ENCODE measurements at places on chromosomes 6 and 20.

GRCh38 chr20:48892891-48893290, 28.6 kb upstream of the ARFGEF2 start:
- no peak for DNase-seq

DNA sequence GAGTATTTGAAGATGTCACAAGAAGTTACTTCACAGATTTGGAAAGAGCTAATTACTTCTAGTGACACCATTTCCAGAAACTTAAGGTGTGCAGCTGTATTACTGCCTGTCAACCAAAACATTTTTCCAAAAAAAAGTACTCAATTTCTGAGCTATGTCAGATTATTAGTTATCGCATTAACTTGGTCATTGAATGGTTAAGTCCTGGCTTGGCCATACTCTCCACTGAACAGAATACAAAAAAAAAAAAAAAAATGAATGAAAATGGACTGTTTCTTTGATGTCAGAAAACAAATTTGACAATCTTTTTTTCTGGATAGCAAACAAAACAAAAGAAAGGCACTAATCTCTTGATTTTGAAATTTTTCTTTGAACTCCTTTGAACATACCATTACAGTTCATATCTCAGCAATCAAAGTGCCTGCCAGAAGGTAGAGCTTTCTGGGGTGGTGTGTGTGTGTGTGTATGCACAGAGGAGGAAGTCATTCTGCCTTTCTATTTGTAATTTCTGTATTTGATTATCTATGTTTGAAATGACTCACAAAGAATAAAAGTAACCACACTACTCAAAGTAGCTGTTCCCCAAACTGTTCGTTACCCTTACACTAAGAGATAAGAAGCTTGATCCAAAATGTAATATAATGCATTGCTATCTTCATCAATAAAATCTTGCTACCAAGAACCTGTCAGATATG, 210.8 kb upstream of the FUT9 start:
- DNase-seq = no peak

DNA sequence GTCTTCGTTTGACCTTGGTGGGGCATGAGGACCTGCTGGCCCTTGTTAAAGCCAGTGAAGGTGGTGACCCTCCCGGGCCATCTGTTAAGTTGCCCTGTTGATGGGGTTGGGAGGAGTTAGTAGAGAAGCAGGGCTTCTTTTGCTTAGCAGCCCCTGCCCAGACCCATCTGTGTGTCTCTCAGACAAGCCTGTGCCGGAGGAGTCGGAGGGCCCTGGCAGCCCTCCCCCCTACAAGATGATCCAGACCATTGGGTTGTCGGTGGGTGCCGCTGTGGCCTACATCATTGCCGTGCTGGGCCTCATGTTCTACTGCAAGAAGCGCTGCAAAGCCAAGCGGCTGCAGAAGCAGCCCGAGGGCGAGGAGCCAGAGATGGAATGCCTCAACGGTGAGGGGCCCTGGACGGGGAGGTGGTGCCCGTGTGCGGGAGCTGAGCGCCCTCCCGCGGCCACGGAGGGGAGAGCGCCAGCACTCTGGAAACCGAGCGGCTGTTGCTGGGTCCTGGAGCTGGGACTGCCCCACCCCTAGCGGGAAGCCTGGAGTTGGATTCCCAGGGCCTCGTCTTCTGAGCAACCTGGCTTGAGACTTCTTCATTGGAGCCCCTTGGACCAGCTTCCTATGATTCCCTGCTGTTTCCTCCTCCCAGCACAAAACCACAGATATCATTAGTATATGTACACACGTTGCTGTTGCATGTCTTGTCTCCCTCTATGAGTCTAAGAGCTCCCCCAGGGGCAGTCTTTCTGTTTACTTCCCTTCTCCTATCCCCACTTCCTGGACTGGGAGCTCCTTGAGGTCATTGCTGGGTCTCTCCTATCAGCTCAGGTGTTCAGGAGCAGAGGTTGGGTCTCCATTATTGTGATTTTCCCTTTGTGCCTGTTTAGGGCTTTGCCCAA, 27.6 kb upstream of the SRF start:
- peak; percentile 73 for DNase-seq

- no peak for DNase-seq
These were observed 261.2 kb downstream of the PHACTR1 start for GRCh38 chr6:12977806-12978205.

DNA sequence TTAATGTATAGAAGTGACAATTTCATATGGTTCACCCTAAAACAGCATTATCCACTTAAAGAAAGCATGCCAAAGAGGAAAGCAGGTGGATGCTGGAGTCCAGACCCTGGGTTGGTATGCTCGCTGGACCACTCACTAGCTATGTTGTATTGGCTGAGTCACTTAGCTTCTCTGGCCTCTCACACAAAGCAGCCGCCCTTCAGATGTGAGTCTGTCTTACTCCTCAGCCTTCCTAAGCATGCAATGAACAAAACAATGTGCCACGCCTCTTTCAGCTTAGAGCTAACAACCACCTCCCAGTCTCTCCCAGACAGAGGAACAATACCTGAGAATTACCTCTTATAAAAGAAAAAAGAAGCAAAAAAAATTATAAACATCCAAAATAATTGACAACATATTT, 29.4 kb downstream of the SIM1 start:
- DNase-seq = no peak

DNA sequence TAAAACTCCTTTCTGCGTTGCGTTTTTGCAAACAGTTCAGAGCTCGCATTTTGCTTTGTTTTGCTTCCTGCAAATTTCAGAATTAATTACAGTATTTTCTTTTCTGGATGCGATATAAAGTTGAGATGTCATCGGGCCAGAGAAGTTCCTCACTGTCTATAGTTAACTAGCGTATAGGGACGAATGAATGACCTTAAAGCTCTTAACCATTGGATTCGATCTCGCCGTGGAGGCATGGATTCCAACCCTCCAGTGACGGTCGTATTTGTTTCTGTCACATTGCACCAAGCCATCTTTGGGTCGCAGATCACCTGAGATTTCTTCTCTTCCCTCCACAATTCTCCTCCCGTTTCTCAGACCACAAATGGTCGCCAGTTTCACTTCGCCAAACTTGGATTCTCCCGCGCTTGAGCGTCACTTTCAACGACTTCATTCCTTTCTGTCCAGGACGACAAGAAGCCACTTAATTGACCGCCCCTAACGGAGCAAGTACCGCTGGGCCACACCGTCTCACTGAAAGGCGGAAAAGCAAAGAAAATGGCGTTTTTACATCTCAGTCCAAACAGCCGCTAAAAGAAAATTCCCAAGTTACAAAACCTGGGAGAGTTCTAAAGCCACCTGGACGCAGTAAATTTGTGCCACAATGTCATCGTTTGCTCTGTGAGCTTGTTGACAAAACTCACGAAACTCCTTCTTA, 85.3 kb upstream of the ZNF184 start:
- DNase-seq = no peak

DNA sequence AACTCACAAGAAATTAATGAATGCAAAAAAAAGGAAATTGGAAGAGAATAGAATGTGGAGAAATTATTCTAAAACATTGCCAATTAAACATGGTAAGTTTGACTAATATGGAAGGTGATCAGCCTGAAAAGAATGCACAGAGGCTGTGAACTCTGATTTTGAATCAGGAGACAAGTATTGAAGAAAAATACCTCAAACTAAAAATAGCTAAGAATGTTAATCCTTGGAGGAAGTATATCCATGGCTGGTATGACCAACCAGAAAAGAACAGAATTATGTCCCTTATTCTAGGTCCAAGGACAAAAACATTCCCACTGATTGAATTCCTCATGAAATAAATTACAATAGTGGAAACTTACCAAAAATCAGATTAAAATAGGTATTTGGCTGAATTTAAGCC, 7.3 kb upstream of the RIMS1 start:
- DNase-seq = no peak

DNA sequence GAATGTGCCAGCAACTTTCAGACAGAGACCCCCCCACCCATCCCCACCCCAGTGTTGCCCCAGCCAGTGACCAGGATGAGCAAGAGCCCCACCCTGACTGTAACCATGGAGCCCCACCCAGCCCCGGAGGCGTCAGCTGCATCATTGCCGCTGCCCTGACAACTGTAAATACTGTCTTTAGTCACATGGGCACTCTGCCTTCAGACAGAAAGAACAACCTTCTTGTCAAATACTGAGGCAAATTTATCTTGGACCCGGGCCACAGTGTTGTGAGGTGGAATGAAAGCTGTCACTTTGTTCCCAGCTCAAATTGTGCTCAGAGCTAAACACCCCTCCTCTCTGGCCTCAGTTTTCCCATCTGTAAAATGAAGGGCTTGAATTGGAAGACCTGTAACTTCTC, 23.7 kb downstream of the MOCS3 start:
- DNase-seq = no peak

GRCh38 chr6:30151580-30151979, 9.4 kb downstream of the TRIM10 start:
- no peak for DNase-seq

DNA sequence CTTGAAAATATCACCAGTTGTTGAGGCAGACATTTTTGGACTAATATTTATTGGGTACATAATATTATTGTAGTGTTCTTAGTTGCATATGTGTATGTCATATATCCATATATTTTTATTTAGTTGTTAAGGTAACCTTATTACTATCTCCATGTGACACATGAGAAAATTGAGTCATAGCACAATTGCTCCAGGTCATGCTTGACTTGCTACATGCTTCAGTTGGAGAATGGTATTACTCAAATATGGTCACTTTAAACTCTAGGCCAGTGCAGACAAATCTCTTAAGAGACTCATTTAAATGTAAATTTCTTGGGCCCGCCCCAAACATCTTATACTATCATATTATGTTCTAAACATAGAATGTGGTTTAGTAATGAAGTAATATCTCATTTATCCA, 246.1 kb downstream of the RIMS1 start:
- DNase-seq = no peak

GRCh38 chr6:113979937-113980336, 9.0 kb upstream of the HDAC2 start:
- no peak for DNase-seq

GRCh38 chr20:58235010-58235409, 6.6 kb upstream of the ANKRD60 start:
- no peak for DNase-seq

All from activated naive CD8-positive, alpha-beta T cell treated with anti-CD3 and anti-CD28 coated beads, Interleukin-2, amount 50 U/mL, for 16 hours (primary cell).